ENCODE measurements at places on chromosomes 5 and 9.

DNA sequence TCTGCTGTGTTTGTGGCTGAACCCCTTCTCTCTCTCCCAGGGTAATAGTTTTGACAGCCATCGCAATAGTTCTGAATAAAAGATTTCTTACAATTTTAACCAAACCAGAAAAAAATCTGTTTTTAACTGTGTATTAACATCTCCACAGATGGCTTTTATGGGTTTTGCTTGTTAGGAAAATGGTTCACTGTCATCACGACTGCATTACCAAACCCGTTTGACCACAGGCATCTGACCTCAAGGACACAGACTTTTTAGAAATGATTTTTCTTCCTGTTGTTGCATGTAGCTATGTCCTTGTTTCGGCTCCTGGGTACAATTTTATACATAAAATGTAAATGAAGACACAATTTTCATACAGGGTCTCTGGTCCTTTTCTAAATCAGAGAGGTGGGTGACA is 316.1 kb downstream of the IRX1 start:
- DNase-seq = no peak

DNA sequence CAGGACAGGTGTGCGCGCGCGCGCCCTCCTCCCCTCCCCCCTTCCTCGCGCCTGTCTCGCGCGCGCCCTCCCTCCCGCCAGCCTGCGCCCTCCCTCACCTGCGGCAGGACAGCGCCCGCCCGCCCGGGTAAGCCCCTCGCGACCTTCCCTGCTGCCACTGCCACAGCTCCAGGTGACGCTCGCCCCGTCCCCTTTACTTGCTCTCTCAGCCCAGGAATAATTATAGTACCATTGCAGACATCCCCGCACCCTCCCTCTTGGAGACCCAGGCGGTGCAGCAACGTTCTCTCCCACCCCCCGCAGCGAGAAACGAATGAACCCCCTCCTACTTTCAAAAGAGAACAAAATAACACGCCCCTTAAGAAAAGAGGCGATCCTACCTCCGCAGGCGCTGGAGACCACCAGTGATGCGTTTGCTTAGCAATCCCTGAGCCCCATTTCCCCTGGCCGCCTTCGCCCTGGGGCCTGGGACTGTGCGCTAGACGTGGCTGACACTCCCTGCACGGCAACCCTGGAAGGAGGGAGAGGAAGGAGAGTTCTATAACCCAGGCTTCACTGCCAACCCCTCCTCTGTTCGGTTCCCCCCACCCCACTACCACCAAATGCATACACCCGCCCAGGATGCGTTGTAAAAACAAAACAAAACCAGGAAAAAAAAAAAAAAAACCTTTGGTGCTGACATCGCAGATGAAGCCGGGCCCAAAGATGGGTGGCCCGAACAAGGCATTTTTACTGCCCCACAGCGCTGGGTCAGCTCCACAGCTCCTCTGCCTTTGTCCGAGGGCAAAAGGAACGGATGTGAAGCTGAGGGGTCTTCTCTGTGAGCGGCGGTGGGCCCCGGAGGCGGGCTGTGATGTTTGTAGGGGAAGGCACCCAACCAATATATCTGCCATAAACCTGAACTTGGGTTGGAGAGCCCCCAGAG is 5.6 kb upstream of the PURA start:
- DNase-seq = no peak

GRCh38 chr5:2894736-2895135 is 143.3 kb upstream of the IRX2 start:
- DNase-seq = no peak

GRCh38 chr9:36407122-36407723 is 7.2 kb upstream of the RNF38 start:
- DNase-seq = peak; percentile 69

DNA sequence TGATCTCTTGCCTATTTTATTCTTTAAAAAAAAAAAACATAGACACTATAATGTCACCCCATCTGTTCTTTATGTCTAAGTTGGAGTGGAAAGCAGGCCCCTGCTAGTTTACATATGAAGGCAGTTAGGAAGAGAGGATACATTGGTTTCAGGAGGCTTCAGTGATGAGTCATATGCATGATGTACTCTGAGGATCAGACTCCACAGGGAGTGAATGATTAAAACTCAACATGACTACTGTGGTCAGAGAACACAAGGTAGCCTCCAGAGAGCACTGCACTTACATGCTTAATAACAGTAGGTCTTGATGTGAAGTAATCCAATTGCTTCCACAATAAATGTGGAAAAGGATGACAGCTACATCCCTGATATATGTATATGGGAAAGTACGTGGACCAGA is 22.7 kb upstream of the FSTL4 start:
- no peak for DNase-seq

DNA sequence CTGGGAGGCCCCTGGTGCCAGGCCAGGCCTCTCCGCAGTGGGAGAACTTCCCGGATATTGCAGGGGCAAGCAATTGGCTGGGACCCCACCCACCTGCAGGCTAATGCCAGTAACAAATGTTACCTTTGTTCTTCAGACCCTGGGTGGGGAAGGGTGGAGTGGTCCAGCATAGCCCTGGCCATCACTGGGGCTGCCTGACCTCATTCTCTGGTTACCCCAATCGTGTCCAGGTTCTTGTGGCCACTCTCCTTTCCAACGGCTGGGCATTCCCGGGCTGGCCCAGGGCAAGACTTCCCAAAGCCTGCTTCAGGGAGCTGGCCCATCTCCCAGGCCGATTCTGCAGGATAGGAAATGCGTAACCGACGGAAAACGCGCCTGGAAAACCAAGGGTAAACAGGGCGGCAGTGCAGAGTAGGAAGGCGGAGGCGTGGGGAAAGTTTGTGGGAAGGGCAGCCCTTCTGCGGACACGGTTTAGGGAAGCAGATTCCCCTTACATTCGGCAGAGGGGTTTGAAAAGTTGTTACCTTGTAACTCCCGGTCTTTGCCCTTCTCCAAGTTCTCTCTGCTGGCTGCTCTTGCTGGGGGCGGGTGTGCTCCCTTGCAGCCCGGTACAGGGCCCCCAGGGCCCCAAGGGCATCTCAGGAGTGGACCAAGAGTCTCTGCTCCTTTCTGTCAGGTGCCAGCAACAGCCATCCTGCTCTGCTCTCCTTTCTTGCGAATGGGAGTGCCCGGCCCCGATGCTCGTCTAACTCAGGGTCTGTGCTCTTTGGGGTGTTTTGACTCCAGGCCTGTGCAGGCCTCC is 3.5 kb downstream of the NRARP start:
- DNase-seq = no peak

- no peak for DNase-seq
Measured at GRCh38 chr9:97880336-97880735, 27.3 kb downstream of the FOXE1 start.

DNA sequence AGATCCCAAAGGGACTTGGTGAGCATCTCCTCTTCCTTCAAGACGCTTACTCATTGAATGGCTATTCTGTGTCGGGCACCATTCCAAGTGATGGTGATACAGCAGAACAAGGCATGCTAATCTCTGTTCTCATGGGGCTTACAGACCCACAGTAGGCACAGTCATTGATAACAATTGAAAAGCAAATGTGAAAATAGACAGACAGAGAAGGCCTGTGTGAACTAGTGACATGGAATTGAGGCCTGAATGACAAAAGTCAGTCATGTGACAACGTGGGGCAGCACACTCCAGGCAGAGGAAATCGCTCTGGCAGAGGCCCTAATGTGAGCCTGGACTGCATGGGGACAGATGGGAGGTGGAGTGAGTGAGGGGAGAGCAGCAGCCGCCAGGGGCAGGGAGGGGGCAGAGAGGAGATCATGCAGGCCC is 70.7 kb upstream of the CPLX2 start:
- no peak for DNase-seq

GRCh38 chr9:24059651-24060050 is 233.6 kb upstream of the ELAVL2 start:
- DNase-seq = no peak

- DNase-seq = no peak
Measured at GRCh38 chr5:152181461-152181860, 223.6 kb downstream of the NMUR2 start.

DNA sequence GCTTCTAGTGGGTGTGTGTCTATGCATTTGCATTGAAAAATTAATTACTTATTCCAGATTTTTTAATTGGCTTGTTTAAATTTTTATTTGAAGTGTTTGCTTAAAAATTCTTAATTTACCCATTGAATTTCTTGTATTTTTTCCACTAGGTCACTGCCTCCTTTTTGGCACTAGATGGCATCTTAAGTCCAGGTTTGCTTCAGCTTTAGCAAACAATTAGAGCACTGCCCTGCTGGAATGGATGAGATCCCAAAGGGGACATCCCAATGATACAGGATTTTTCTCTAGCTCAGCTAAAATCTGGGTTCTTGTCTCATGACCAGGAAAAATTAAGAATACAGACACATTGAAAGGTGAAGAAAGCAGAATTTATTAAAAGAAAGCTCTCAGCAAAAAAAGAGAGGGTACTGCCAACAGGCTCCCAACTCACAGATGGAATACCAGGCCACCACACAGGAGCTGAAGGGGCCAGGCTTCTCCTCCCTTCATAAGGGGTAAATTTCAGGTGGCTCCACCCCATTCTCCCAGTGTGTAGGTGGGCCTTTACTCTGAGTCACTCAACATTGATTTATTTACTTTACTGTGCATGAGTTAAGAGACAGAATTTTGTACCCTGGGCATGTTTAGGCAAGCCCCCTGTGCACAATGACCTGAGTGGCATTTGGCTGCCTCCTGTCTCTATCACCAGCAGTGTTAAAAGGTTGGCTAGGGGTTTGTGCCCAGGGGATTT is 532.4 kb downstream of the ANXA1 start:
- DNase-seq = peak; percentile 18

- DNase-seq = no peak
Measured at GRCh38 chr5:43033841-43034590, 6.1 kb downstream of the ANXA2R start.

DNA sequence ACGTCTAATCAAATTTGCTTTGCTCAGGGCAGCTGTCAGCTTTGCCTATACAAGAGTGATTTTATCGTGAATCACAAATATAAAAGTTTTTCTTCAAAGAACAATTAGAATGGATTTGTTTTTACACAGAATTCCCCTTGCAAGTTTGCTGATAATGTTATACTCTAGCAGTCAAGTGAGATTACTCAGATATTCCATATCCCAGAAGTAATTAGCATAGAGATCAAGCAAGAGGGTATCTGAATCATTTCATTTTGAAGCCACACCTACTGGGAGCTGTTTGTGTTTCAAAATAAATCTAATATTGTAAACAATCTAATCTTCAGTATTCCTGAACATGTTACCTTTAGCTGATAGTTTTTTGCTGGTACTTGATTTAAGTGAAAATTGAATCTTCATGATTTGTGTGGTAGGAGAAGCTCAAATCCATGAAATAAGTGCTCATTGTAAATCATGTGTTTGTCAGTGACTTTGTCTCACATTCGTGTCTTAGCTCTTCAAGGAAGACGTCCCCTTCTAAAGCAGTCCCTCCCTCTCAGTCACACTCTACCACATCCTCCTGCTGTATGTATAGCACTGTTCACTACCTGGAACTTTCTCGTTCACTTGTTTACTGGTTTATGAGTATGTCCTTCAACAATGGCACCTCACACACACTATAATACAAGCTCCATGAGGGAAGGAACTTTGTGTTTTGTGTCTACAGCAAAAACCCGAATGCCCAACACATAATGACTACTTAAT is 3.3 kb upstream of the TTC39B start:
- no peak for DNase-seq

DNA sequence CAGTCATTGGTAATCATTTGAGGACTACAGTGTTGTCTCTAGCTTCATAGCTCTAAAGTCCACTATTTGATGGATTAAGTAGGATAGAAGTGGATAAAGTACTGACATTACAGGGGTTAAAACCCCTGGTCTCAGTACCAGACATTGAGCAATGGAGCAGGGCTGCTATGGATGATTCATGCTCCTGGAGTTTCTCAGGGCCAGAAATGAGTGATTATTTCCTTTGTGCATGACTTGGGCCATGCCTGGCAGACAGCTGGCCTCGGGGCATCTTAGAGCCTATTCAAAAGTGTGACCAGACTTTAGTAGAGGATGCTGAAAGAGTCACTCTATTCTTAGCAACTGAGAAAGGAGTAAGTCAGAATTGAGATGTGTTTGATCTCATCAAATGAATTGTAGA is 350.7 kb upstream of the TLE4 start:
- no peak for DNase-seq

DNA sequence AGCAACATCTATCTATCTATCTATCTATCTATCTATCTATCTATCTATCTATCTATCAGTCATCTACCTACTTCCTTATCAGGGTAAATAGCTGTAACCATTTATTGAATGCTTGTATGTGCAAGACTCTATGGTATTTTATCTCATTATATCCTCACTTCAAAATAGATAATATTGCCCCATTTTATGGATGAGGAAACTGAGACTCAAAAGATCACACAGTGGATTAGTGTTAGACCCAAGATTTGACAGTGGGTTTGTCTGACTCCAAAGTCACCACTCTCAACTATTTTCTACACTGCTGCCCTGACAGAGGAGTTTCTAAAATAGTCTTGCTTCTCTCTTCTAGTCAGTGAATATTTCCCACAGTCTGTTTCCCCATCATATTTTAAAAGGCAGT is 94.3 kb upstream of the NR3C1 start:
- DNase-seq = no peak

- no peak for DNase-seq
Measured at GRCh38 chr5:112907166-112907631, 14.8 kb downstream of the REEP5 start.

- DNase-seq = peak; percentile 49
Measured at GRCh38 chr5:120817044-120817985, 353.2 kb downstream of the PRR16 start.

- DNase-seq = no peak
Measured at GRCh38 chr9:38332625-38333024, 59.9 kb upstream of the ALDH1B1 start.

DNA sequence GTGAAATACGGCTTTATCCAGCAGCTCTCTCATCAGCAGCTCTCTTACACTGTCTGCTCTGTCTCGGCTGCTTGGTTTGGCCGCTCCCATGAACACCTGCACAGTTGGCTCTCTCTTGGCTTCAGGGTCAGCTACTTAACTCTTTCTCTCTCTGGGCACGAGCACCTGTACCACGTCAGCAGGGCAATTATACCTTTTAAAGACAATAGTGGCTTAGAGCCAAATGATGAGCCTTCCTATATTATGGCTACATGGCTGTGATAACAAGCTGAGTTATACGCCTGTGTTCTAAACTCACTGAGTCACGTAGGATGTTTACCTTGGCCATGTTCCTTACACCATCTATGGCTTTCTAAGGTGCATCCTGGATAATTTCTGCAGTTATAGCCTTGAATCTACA is 69.2 kb upstream of the CTNND2 start:
- DNase-seq = no peak

- no peak for DNase-seq
Measured at GRCh38 chr5:59479086-59479485, 414.4 kb downstream of the PDE4D start.
